ENCODE measurements at places on chromosomes 2 and 18. TPM values are rescaled to one million over a fixed set of nuclear protein-coding genes. Genes with fewer than 3 reads are reported as not detected.

Gene RUFY4
- total RNA-seq = not detected

Gene RNF125
- 0.28 TPM for total RNA-seq

Gene PLCD4
- 2.3 TPM for total RNA-seq

Gene MYO5B
- total RNA-seq = 0.28 TPM

Gene CEBPZOS
- 13.8 TPM for total RNA-seq

Gene RIT2
- not detected for total RNA-seq

Gene CDK15
- total RNA-seq = 0.56 TPM

Gene C2orf66
- under 0.01 TPM for total RNA-seq

Gene NEURL3
- not detected for total RNA-seq

Gene C2orf81
- total RNA-seq = 1.1 TPM

Gene G6PC2
- total RNA-seq = not detected

Gene HOXD11
- total RNA-seq = 0.28 TPM

Gene CFAP65
- not detected for total RNA-seq

Gene PTPN4
- total RNA-seq = 23.1 TPM

Gene PPM1B
- 23.1 TPM for total RNA-seq

Gene MAPK4
- total RNA-seq = not detected

Gene DNAJC5G
- not detected for total RNA-seq

Gene SALL3
- total RNA-seq = under 0.01 TPM

Gene DPYSL5
- not detected for total RNA-seq

Gene LIMS3
- 1.1 TPM for total RNA-seq

Gene FTCDNL1
- 2.1 TPM for total RNA-seq

Gene DNAH6
- under 0.01 TPM for total RNA-seq

Gene PREB
- total RNA-seq = 44.5 TPM

Gene RNU2-63P
- total RNA-seq = not detected

Gene LYG1
- 0.85 TPM for total RNA-seq

Gene D2HGDH
- 13.8 TPM for total RNA-seq

Gene ALPP
- total RNA-seq = not detected

Gene RGPD3
- total RNA-seq = 0.85 TPM

Gene UGT1A1
- total RNA-seq = not detected

Gene ZNF892
- 4.0 TPM for total RNA-seq

Gene AGBL5
- 19.7 TPM for total RNA-seq

Gene PLEKHH2
- total RNA-seq = 11.6 TPM

Gene REG3G
- not detected for total RNA-seq

Gene ACADL
- total RNA-seq = not detected

Gene DSG1
- total RNA-seq = not detected

Gene POMC
- 0.85 TPM for total RNA-seq

Gene LYPD1
- total RNA-seq = 32.1 TPM

Gene SCN1A
- 0.19 TPM for total RNA-seq

Gene TXNDC2
- not detected for total RNA-seq

Gene RAX
- total RNA-seq = not detected

Gene UGT1A10
- not detected for total RNA-seq

Gene KIF3C
- total RNA-seq = 11.5 TPM

Gene SPEG
- total RNA-seq = 7.9 TPM

Gene SERPINB4
- total RNA-seq = not detected

Gene FBXO11
- 35.3 TPM for total RNA-seq

Gene HOXD4
- total RNA-seq = 0.56 TPM

Gene POU3F3
- total RNA-seq = 0.19 TPM

Gene NOP58
- 77.8 TPM for total RNA-seq

Gene CXCR2
- total RNA-seq = not detected

Gene DES
- total RNA-seq = 0.77 TPM

Gene TWIST2
- 13.4 TPM for total RNA-seq

Gene TEKT4
- total RNA-seq = not detected

Gene SCN2A
- 2.0 TPM for total RNA-seq
